Effector CD4-positive, alpha-beta T cell (primary cell): ENCODE measurements at places on chromosomes 7 and 10.

DNA sequence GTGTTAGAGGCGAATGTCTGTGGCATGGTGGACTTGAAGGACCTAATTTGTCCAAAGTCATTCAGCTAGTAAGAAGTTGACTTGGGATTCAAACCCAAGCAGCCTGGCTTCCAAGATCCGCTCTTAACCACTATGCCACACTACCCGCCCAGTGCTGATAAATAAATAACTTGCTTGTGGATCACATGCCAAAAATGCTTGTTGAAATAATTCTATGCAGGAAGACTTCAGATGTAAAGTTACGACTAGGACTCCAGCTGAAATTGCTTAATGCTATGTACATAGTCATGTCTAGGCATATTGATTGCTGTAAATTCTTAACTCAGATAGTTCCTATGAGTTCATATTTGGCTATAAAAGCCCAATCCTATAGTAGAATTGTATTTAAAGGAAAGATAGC lies 76.0 kb downstream of the PLXDC2 start:
- no peak for DNase-seq

GRCh38 chr10:99389729-99390480 lies 40.5 kb downstream of the GOT1 start:
- DNase-seq = no peak

GRCh38 chr7:139341776-139342226 lies 664 bp downstream of the FMC1 start:
- no peak for DNase-seq

GRCh38 chr7:108282427-108282996 lies 152.4 kb upstream of the LAMB4 start:
- DNase-seq = no peak

DNA sequence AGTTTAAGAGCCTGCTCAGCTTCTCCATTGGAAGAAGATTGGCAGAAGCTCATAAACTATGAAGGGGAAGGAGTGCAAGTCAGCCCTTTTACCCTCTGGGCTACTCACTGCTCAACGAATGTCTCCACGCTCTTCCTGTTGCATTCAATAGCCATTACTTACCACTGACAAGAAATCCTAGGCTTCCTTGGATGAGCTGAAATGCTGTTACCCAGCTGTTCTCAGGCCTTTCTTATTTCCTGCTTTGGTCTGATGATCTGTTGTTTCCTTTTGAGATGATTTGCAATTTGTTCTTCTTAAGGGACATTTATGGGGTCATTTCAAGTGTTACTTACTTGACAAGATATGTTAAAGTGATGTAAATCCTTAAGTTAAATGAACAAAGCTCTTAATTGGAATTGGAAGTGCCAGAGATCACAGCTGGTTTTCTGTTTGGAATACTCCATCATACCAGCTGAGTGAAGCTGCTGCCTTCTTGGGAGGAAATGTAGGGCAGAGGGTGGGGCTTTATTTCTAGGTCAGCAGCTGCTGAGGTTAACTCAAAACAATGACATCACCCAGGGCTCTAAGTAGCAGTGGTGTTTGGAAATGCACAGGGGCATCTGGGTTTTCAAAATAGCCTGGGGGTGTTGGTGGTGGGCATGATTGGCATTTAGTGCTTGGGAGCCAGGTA lies 170.0 kb downstream of the PRKCQ start:
- DNase-seq = peak; percentile 35

DNA sequence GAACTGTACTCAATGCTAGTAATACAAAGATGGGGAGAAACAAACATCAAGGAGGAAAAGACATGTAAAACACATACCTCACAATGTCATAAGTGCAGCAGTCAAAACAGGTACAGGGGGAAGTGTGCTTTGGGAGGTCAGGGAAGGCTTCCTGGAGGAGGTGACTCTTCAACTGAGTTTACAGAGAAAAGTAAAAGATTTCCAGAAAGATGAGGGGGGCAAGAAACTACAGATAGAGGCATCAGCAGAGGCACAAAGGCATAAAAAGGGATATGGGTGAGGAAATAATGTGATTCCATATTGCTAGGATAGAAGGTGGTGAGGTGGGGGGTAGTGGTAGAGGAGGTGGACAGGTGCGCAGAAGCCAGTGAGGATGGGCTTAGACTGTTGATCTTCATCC lies 95.0 kb downstream of the LSM5 start:
- no peak for DNase-seq

DNA sequence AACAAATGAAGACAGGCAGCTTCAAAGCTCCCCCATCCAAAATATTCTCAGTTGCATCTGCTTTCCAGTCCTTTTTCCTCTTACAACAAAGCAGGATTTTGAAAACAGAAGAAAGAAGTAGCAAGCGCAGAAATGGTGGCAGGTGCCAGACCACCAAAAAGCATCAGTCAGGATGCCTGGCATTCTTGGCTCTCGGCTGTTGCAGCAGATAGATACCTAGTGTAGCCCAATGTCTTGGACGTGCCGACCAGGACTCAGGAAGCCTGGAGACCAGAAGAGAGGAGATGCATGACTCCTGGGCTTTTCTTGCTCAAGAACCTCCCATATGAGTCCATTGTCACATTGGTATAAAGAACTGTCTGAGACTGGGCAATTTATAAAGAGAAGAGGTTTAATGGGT lies 115.2 kb downstream of the RAB18 start:
- no peak for DNase-seq

GRCh38 chr7:27116962-27117886 lies 13.3 kb downstream of the HOXA4 start:
- DNase-seq = no peak

- DNase-seq = no peak
Measured at GRCh38 chr10:4720463-4720862, 105.5 kb upstream of the AKR1E2 start.

DNA sequence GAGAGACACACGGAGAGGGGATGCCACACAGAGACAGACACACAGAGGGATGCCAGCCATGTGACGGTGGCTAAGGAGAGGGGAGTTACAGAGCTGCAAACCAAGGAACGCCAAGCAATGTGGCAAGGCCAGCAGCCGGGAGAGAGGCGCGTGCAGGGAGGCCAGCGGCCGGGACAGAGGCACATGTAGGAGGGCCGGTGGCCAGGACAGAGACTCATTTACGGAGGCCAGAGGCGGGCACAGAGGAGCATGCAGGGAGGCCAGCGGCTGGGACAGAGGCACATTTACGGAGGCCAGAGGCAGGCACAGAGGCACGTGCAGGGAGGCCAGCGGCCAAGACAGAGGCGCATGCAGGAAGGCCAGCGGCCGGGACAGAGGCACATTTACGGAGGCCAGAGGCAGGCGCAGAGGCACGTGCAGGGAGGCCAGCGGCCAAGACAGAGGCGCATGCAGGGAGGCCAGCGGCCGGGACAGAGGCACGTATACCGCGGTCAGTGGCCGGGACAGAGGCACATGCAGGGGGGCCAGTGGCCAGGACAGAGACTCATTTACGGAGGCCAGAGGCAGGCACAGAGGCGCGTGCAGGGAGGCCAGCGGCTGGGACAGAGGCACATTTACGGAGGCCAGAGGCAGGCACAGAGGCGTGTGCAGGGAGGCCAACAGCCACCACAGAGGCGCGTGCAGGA lies 40.4 kb downstream of the INSIG1 start:
- DNase-seq = no peak

GRCh38 chr7:33792041-33792440 lies 113.3 kb upstream of the BMPER start:
- DNase-seq = no peak

- no peak for DNase-seq
Measured at GRCh38 chr7:98913612-98914011, 35.3 kb downstream of the TRRAP start.

- DNase-seq = no peak
Measured at GRCh38 chr10:44460416-44460815, 75.5 kb upstream of the CXCL12 start.
